HuH-7 (cell line): ENCODE measurements at places on chromosomes 2 and 18.

DNA sequence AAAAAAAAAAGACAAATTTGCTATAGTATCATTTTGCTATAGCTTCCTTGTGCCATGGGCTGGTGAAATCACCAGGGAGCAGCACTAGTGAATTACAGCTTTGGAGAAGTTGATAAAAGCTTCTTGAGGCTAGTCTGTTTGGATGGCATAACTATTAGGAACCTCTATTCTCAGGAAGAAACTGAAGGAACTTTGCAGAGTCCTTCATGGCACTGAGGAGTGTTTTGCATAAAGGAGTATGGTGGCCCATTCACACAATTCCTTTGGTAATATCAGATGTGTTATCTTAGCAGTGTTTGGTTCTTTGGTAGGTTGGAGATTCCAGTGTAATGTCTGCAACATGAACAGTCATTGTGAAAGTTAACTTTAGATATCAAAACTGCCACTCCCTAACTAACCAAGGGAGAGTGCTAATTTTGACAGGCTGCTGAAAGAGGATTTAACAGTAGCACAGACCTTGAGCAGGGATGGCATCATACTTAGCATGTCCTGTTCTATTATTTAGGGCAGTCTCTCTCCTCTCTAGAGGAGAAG is 76.6 kb upstream of the ZFP36L2 start:
- no peak for DNase-seq

GRCh38 chr2:64213532-64214275 is 69.5 kb upstream of the PELI1 start:
- DNase-seq = no peak

- DNase-seq = no peak
Observed at GRCh38 chr2:60371681-60372080, 181.8 kb downstream of the BCL11A start.

DNA sequence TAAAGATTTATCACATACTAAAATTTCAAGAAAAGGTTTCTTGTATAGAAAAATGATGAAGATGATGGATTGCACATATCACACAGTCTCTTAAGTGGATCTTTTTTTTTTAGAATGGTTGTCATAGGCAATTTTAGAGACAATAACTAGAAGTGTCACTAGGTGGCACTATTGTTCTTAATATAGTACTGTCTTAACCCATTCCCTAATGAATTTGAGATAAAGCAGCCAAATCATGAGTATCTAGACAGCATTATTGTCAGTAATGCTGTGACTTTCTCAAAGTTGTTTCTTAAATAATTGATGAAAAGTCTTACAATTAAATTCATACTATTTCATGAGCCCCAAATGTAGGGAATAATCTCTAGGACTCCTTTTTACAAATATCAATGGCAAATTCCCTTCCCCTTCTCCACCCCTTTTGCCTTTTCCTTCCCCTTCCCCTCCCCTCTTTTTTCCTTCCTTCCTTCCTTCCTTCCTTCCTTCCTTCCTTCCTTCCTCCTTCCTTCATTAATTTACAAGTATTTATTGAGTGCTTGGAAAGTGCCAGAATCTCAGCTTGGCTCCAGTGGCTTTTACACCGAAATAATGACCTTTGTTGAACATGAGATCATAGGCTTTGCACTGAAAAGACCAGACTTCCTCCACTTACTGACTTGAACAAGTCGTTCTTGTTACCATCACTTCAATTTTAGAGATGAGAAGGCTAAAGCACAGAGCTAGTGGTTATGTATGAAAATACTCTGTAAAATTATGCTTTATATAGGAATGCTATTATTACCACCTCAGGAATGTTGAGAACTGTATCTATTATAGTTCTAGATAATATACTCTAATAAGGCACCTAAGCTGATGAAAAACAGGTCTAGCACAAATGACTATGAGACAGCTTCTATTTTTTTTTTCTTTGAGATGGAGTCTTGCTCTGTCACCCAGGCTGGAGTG is 19.8 kb downstream of the MYL12B start:
- no peak for DNase-seq

DNA sequence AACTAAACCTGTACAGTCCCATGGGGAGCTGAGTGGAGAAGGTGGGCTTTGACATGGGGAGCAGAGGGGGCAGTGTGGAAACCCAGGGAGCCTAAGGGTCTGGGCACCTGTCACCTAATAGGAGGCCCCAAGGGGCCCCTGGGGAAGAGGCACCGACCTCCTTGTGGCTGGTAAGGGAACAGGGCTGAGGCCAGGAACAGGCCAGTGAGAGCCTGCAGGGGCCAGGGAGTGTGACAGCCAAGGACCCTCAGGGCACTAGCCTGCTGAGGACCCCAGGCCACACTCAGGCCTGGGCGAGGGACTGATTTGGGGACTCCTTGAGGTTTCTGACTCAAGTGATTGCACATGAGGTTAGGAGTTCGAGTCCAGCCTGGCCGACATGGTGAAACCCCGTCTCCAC is 24.5 kb upstream of the ALPP start:
- DNase-seq = no peak

DNA sequence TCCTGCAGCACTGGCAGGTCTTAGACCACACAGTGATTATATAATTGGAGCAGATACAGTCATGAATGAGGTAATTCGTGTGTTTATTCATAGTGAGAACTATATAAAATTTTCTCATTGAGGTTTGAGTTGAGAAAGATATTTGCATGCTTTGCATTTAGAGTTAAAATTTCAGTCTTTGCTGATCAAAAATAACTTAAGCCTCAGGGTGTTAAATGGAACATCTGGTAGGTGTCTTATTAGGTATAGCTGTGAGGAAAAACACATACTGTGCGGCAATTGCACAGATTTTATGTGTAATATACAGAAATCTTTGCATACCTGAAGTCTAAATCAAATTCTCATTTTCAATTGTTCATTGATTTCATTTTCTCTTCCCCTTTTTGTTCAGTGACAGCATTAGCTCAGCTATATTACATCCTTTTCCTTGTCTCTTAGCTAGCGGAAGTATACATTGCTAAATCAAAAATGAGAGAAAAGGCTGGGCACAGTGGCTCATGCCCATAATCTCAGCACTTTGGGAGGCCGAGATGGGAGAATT is 21.2 kb downstream of the GORASP2 start:
- no peak for DNase-seq

- DNase-seq = no peak
Observed at GRCh38 chr2:128108166-128108565, 17.2 kb downstream of the UGGT1 start.

GRCh38 chr18:39846265-39846664 is 2108.8 kb upstream of the PIK3C3 start:
- no peak for DNase-seq

DNA sequence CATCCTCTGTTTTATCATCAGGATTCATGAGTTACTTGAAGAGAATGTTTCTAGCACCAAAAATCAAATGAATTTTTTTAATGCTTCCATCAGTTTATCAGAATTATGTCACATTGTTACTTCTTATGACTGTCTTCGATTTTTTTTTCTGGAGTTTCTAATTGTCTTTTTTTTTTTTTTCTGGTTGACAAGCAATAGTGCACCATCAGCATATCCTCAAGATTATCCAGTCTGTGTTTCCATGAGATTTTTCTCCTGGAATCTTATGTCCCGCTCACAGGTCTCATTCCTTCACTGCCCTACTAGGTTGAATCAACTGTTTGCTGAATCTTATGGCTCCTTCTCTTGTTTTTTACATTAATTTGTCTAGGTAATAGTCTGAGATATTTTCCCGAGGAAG is 16.0 kb downstream of the R3HDM1 start:
- DNase-seq = no peak

GRCh38 chr2:138020432-138020831 is 56.2 kb downstream of the HNMT start:
- DNase-seq = peak; percentile 2

DNA sequence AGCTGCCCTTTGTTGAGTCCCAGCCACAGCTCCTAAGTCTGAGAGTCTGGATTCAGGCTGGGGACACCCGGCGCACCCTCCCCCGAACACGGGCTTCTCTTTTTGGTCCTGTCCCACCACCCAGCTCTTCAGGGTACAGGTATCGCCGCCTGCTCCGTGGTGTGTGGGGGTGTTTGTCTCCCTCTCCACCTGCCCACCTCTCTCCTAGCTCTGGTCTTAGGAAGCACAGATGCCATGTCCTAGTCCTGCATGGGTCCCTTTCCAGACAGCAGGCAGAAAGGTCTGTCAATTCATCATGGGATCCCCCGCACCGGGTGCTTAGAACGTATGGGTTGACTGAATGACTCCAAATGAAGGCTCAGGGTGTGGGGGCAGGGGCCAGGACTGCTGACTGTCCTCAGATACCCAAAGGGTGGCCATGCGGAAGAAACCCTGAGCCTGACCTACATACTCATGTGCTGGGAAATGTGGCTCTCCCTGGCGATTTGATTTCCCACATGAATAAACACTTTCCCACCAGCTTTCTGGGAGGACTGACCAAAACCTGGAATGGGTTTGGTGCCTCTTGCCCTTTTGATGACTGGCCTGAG is 156.8 kb downstream of the CELF4 start:
- DNase-seq = no peak

GRCh38 chr2:182266909-182267308 is 159.9 kb downstream of the PDE1A start:
- no peak for DNase-seq

DNA sequence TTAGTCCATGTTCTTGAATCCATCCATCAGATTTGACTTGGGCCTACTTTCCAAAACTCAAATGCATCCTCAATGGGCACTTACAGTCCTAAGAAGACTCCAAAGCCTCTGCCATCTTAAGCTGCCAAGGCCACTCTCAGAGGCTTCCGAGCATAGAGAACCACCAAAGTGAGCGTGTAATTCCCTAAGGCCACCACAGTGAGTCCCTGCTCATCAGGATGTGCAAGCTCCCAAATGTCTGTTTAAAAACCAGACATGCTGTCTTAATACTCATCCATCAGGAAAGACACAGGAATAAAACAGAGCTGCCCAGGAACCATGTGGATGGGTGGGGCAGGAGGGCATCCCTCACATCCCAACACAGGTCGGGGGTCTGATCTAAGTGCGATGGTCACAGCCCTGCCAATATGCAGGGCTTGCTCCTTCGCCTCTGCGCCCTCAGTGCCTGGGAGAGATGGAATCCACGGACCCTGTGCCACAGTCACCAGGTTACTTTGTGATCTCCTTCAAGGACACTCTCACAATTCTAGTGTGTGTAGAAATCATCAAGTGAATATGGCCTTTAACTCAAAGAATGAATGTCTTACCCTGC is 80.4 kb downstream of the POLR1A start:
- DNase-seq = no peak

DNA sequence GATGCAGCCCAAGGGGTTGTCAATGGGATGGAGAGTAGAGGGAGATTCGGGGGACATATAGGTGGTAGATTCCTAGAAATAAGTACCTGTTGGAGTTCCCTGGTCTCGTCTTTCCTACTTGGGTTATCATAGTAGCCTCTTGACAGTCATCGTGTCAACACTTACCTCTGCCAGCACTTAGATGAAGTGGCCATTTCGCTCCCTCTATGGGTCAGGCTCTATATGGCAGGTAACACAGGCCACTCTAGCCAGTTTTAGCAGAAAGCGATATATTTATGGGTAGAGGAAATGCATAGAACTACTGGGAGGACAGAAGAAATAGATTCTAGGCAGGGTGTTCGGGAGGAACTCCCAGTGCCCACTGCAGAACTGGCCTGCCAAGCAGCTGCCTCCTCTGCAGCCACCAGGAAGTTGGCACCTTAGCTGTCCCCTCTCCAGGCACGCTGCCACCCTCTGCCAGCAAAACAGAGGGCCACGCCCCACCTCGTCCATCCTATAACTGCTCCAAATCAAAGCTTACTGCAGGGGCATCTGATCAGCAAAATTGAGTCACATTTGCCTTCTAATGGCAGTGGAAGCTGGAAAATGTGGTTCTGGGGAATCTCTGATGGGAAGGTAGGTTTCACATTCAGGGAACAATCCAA is 181.3 kb downstream of the INSIG2 start:
- peak; percentile 28 for DNase-seq

GRCh38 chr2:233301811-233302210 is 5.8 kb upstream of the SAG start:
- DNase-seq = no peak

DNA sequence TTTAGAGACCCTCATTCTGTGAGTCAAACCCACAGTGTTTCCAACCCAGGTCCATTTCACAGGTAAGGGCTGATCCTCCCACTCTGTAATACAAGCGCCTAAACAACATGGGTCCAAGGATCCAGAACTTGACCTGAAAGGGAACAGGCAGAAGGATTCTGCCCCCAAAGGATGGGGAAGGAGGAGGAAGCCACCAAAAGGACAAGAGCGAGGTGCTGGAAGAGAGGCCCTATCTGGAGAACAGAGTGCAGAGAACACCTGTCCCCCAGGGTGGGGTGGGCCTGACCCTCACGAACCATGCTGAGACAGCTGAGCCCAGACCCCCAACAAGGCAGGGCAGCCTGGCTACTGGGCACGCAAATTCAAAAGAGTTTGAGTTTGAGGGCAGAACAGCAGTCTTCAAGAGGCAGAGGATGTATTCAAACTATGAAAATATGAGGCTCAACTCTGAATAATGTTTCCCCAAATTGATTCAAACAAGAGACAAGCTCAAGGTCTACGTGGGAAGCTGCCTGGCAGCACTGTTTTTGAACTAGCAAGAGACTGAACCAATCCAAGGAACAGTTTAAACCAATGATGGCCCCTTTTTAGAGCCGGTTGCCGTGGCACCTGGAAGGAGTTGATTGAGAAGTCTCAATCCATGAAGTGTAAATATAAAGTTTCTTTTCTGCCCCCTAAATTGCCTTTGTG is 212.7 kb downstream of the ALPK2 start:
- DNase-seq = no peak

- no peak for DNase-seq
Observed at GRCh38 chr2:11019614-11020013, 107.9 kb downstream of the KCNF1 start.

DNA sequence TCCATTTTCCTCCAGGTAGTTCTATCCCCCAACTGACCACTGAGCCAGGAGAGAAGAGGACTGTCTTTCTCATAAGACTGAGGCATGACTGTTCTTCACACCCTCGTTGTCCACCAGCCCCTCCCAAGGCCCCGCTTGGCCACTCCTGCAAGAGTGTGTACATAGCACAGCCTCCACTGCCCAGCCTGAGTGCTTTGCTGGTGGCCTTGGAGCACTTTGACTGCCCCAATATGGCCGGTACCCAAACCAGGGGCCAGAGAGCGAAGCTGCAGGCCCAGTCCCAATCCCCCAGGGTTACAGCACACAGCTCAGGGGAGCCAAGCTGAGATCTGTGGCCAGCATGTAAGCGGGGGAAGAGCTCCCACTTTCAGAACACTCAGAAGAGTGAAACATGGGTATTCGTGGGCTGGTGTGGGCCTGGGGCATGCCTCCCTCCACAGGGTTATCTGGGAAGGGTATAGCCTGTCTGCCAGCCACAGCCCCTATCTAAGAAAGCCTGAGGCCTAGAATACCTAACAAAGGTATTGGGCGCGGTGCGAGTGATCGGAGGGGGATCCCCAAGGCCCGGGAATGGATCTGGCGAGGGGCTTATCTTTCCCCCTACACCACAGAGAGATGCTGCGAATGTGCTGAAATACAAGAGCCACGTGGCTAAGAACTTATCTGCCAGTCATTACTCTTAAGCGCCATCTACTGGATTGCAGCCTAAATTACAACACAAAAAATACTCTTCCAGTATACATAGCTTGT is 163.8 kb downstream of the WDPCP start:
- peak; percentile 28 for DNase-seq

GRCh38 chr2:164599954-164600589 is 21.2 kb downstream of the GRB14 start:
- DNase-seq = peak; percentile 26
